ENCODE measurements at places on chromosomes 12 and 14.

DNA sequence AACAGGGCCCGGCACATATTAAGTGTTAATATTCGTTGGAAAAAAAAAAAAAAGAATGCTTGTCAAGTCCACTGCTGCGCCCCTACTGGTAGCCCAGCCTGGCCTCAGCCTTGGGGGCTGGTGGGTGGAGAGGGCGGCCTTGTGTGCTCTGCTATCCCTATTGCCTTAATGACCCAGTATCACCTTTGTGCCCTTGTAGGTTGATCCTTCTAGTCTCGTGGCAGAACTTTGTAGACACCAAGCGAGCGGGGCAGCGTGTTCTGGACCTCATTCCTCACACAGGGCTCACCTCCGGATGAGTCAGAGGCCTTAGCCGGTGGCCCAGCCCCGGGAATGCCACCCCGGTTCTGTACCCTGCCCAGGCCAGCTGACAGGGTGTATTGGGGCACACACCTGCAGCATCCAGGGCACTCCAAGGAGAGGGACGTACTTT is 1.8 kb upstream of the RCOR1 start:
- H3K36me3 ChIP-seq, result 0 out of 2 replicates have a peak, but pooled peaks cover 4% of the 10 kb centered on the region
- peaks cover 43% of the 10 kb centered on the region for H3K4me1 ChIP-seq
- H3K27ac ChIP-seq, result peak overlapping the region; percentile 88
- H3K4me3 ChIP-seq, result peak overlapping the region; percentile 81

GRCh38 chr12:85484387-85484786 is 204.4 kb downstream of the ALX1 start:
- DNase-seq, result no peak
- peaks cover 6% of the 10 kb centered on the region for H3K4me1 ChIP-seq
- no peak overlapping the region for H3K27ac ChIP-seq
- H3K4me3 ChIP-seq, result no peak overlapping the region

- peak overlapping the region; percentile 57 for H3K27ac ChIP-seq
- DNase-seq, result no peak
- H3K4me3 ChIP-seq, result no peak overlapping the region
- H3K27me3 ChIP-seq, result no peaks in the 10 kb centered on the region
Measured at GRCh38 chr14:103856607-103857006, 9.2 kb upstream of the PPP1R13B start.

DNA sequence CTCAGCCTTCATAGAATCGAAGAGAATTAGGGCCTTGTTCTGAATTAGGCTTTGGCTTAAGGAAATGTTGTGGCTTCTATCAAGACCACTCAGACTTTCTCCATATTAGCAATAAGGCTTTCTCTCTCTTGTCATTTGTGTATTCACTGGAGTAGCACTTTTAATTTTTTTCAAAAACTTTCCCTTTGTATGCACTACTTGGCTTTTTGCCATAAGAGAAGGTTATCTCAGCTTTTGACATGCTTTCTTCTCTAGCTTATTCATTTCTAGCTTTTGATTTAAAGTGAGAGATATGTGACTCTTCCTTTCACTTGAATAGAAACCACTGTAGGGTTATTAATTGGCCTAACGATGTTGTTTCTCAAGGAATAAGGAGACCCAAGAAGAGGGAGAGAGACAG is 244.2 kb downstream of the GPHN start:
- no peaks in the 10 kb centered on the region for H3K4me1 ChIP-seq
- no peaks in the 10 kb centered on the region for H3K27me3 ChIP-seq
- no peaks in the 10 kb centered on the region for H3K36me3 ChIP-seq

- no peak for DNase-seq
- H3K27ac ChIP-seq, result no peak overlapping the region
- peaks cover 13% of the 10 kb centered on the region for H3K36me3 ChIP-seq
Measured at GRCh38 chr14:68864361-68864750, 71.5 kb upstream of the ZFP36L1 start.

- H3K4me1 ChIP-seq, result peaks cover 54% of the 10 kb centered on the region
- no peak overlapping the region for H3K4me3 ChIP-seq
- 0 out of 2 replicates have a peak, but pooled peaks cover 4% of the 10 kb centered on the region for H3K36me3 ChIP-seq
Measured at GRCh38 chr12:12511021-12511783, 51.5 kb downstream of the DUSP16 start.

- H3K27ac ChIP-seq, result no peak overlapping the region
- H3K27me3 ChIP-seq, result no peaks in the 10 kb centered on the region
- no peak for DNase-seq
- H3K36me3 ChIP-seq, result peaks cover 9% of the 10 kb centered on the region
- H3K4me1 ChIP-seq, result peaks cover 11% of the 10 kb centered on the region
Measured at GRCh38 chr12:18882690-18883089, 144.8 kb downstream of the CAPZA3 start.

DNA sequence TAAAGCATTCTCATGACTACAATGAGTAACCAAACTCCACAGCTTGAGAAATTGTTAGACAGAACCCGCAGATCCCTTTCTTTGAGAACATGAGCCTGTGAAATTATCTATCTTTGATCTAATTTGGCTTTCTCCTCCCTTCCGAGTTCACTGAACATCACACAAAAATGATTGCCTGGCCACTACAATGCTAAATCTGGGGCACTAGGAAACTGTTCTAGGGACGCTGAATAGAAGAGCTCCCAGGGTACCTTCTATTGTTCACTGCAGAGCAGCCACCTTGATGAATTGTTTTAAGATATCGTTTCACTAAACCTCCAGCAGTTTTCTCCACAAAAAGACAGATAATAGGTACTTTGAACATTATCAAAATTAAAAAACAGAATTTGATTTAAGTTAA is 47.5 kb downstream of the SINHCAF start:
- no peaks in the 10 kb centered on the region for H3K27me3 ChIP-seq
- no peak overlapping the region for H3K4me3 ChIP-seq
- H3K36me3 ChIP-seq, result peaks cover 53% of the 10 kb centered on the region
- peak overlapping the region; percentile 58 for H3K27ac ChIP-seq
- no peak for DNase-seq
- H3K4me1 ChIP-seq, result peaks cover 16% of the 10 kb centered on the region

GRCh38 chr12:124171231-124171979 is 123.5 kb upstream of the RFLNA start:
- H3K4me1 ChIP-seq, result peaks cover 15% of the 10 kb centered on the region
- no peak for DNase-seq
- H3K4me3 ChIP-seq, result no peak overlapping the region
- H3K27ac ChIP-seq, result no peak overlapping the region
- H3K27me3 ChIP-seq, result no peaks in the 10 kb centered on the region
- peaks cover 17% of the 10 kb centered on the region for H3K36me3 ChIP-seq

DNA sequence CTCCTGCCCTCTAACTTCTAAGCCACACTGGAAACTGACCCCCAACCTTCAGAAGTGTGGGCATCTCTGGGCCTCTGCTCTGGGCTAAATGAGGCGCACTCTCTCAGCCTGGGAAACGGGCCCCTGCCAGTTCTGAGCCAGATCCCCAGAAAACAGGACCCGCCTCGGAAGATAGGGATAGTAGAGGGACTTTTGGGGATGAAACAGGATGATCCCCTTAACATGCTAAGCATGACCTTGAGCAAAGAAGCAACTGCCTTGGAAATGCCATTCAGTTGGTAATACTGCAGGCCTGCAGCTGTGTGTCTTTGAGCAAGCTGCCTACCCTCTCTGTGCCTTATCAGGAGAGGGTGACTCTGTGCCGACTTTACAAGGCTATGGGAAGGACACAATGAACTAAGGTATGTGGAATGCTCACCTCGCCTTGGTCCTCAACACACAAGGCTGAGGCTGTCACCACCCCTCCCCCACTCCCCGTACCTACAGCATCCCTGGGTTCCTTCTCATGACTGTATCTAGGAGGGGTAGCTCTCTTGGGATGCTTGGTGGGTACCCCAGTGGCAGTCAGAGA is 54.0 kb downstream of the NCOR2 start:
- H3K27ac ChIP-seq, result peak overlapping the region; percentile 91
- H3K4me1 ChIP-seq, result peaks cover 61% of the 10 kb centered on the region
- H3K4me3 ChIP-seq, result 0 out of 2 replicates have a peak overlapping the region, but pooled peaks have one; percentile 14
- DNase-seq, result peak; percentile 59

DNA sequence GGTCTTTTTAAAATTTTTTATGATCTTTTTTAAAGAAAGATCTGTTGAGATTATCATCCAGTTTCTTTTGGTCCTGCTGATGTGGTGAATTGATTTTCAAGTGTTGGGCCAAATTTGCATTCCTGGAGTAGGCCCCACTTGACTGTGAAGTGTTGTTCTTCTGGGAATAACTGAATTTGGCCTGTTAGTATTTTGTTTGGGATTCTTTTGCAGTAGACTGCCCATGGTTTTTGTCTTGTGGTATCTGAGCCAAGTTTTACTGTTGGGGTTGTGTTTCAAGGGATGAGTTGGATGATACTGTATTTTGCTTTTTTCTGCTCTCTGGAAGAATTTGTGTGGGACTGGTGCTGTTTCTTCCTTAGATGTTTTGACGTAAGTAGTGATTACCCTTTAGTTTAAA is 4.0 kb upstream of the SYCP3 start:
- DNase-seq, result no peak
- H3K27me3 ChIP-seq, result no peaks in the 10 kb centered on the region
- H3K36me3 ChIP-seq, result peaks cover 8% of the 10 kb centered on the region
- H3K27ac ChIP-seq, result 0 out of 2 replicates have a peak overlapping the region, but pooled peaks have one; percentile 13
- no peaks in the 10 kb centered on the region for H3K4me1 ChIP-seq

DNA sequence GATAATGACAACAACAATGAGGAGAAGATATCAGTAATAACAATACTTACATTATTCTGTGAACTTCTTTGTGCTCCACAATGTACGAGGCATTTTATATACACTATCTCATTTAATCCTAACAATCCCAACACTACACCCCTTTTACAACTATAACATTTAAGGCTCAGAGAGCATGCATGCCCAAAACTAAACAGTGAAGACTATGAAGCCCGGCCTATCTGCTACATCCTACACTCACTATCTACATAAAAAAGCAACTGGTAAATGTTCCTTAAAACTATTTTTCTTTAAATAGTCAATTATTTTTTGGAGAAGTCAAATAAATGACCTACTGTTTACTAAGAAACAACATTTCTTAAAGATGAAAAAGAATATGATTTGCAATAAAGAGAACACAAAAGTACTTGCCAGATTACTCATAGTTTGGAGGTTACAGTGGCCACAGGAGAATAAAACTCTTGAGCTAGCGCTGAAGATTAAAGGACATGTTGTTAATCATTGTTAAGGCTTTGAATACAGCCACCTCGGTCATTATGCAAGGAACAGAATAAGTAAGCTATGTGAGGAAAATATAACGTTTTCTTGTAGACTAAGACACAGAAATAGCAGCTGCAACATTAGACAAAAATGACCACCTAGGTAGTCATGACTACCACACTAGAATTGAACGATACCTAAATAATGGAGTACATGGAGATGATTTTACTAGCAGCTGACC is 56.7 kb downstream of the EPS8 start:
- DNase-seq, result no peak
- H3K4me3 ChIP-seq, result no peak overlapping the region
- H3K4me1 ChIP-seq, result no peaks in the 10 kb centered on the region
- no peaks in the 10 kb centered on the region for H3K36me3 ChIP-seq
- H3K27me3 ChIP-seq, result no peaks in the 10 kb centered on the region

GRCh38 chr12:95802482-95803270 is 12.1 kb upstream of the NTN4 start:
- H3K4me1 ChIP-seq, result no peaks in the 10 kb centered on the region
- peaks cover 5% of the 10 kb centered on the region for H3K27me3 ChIP-seq
- no peaks in the 10 kb centered on the region for H3K36me3 ChIP-seq
- no peak overlapping the region for H3K4me3 ChIP-seq

- H3K36me3 ChIP-seq, result peaks cover 15% of the 10 kb centered on the region
- no peaks in the 10 kb centered on the region for H3K27me3 ChIP-seq
- peaks cover 16% of the 10 kb centered on the region for H3K4me1 ChIP-seq
- no peak for DNase-seq
Measured at GRCh38 chr12:93879476-93880421, 202.6 kb downstream of the CRADD start.

DNA sequence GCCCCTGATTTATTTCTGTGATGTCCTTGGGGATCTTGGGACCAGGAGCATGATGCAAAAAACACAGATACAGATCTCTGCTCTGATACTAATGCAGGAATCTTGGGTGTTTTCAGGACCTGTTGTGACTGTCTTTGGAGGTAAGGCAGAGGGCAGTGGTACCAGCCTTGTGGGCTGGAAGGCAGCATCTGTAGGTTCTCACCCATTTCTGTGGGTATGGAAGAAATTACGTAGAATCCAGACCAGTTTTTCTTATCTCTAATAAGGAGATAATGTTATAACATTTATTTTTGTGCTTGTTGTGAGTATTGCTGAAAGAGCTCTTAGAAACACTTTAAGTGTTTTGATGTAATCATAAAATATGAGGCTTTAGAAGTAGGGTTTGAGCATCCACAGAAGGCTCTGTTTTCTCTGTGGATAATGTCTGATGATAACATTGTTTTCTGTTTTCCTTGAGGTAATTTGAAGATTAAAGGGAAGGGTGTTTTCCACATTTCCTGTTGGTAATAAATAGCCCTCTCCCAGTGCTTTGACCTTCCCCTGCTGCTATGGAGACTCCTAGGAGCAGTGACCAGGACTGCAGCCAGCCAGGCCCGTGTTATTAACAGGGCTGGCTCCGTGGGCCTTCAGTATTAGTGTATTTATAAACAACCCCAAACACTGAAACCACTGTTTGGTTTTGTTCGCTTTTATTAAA is 9.4 kb upstream of the DCP1B start:
- no peaks in the 10 kb centered on the region for H3K36me3 ChIP-seq
- H3K27me3 ChIP-seq, result no peaks in the 10 kb centered on the region
- H3K4me3 ChIP-seq, result no peak overlapping the region
- no peak overlapping the region for H3K27ac ChIP-seq

DNA sequence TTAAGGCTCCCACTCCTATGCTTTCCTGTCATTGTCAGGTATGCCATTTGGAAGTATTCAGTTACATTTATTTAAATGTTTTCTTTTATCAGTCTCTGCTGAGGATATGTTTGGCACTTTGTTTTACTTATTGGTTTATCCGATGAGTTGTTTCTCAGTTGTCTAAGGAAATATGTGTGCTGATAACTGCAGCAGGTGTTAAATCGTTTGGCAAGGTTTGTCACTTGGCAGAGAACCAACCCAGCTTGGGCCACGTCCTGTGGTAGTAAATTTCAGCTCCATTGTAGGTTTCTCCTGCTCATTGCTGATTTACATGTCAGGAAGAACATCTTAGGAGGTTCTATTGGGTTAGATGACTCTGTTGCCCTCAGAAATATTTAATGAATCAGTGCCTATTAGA is 22.0 kb upstream of the MGST1 start:
- H3K4me3 ChIP-seq, result no peak overlapping the region
- no peak for DNase-seq
- no peak overlapping the region for H3K27ac ChIP-seq
- peaks cover 6% of the 10 kb centered on the region for H3K4me1 ChIP-seq
- H3K36me3 ChIP-seq, result no peaks in the 10 kb centered on the region

GRCh38 chr12:56190695-56191155 is 1.4 kb upstream of the SMARCC2 start:
- H3K36me3 ChIP-seq, result peaks cover 16% of the 10 kb centered on the region
- no peak for DNase-seq
- H3K27ac ChIP-seq, result peak overlapping the region; percentile 96
- H3K4me1 ChIP-seq, result peaks cover 30% of the 10 kb centered on the region
- peaks cover 3% of the 10 kb centered on the region for H3K27me3 ChIP-seq
- peak overlapping the region; percentile 99 for H3K4me3 ChIP-seq

GRCh38 chr12:54206791-54207190 is 18.0 kb upstream of the SMUG1 start:
- H3K36me3 ChIP-seq, result no peaks in the 10 kb centered on the region
- H3K4me3 ChIP-seq, result no peak overlapping the region
- no peak overlapping the region for H3K27ac ChIP-seq

GRCh38 chr12:66164349-66164821 is 5.4 kb downstream of the TMBIM4 start:
- no peak overlapping the region for H3K4me3 ChIP-seq
- no peak overlapping the region for H3K27ac ChIP-seq
- peaks cover 11% of the 10 kb centered on the region for H3K4me1 ChIP-seq
- peaks cover 40% of the 10 kb centered on the region for H3K36me3 ChIP-seq
- no peaks in the 10 kb centered on the region for H3K27me3 ChIP-seq

GRCh38 chr12:105482951-105483350 is 152.5 kb downstream of the C12orf75 start:
- no peak for DNase-seq
- H3K27ac ChIP-seq, result no peak overlapping the region
- H3K4me1 ChIP-seq, result peaks cover 38% of the 10 kb centered on the region
- no peak overlapping the region for H3K4me3 ChIP-seq
- H3K36me3 ChIP-seq, result no peaks in the 10 kb centered on the region
- no peaks in the 10 kb centered on the region for H3K27me3 ChIP-seq

All from WTC11 (cell line).